ENCODE measurements at places on chromosomes 2 and 18. TPM values are rescaled to one million over a fixed set of nuclear protein-coding genes. Genes with fewer than 3 reads are reported as not detected.

The CRYBA2 gene
- not detected for total RNA-seq

The CNDP1 gene
- total RNA-seq, result not detected

The BBS5 gene
- total RNA-seq, result 4.5 TPM

The LCT gene
- total RNA-seq, result not detected

The SCYGR2 gene
- total RNA-seq, result not detected

The BCL11A gene
- 5.9 TPM for total RNA-seq

The GLB1L gene
- 10.0 TPM for total RNA-seq

The CYP26B1 gene
- total RNA-seq, result not detected

The TMSB10 gene
- total RNA-seq, result 6,032 TPM

Data from smooth muscle cell of the umbilical artery (primary cell).